ENCODE measurements at places on chromosomes 11 and 22.

DNA sequence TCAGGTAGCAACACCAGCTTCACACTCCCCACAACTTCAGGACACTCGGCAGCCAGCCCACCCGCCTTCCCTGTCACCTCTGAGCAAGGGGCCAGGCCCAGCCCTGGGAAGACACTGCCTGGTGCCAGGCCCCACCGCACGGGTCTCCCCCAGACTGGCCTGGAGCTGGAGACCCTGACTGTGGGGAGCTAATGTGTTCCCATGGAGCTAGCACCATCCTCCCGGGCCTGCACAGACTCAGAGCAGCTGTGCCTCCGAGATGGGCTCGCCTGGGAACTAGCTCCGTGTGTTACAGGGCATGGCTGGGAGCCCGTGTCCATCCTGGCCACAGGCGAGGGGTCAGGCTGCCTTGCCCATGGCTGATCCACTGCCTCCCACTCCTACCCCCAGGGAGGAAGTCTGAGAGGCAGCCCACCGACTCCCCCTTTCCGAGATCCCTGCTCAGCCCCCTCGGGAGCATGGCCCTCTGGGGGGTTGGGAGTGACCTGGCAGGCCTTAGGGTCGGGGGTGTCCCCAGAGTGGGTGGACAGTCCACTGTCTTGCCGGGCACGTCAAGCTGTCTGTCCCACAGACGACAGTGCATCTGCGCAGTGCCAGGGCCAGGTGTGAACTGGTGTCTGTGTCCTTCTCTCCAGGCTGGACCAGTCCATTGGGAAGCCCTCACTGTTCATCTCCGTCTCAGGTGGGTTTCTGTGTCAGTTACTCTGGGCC is 76.7 kb upstream of the KCNQ1OT1 start:
- no peak for DNase-seq

DNA sequence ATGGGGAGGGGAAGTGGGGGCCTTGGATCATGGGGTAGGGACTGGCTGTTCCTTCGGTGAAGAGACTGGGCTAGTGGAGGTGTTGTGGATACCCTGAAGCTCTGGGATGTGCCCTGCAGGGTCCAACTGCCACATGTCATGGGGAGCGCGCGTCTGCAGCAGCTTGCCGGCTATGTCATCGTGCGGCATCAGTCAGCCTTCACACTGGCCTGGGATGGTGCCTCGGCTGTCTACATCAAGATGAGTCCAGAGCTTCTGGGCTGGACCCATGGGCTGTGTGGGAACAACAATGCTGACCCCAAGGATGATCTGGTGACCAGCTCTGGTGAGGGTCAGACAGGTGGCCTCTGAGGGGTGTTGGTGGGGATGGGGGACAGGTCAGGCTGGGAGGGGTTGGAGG is 9.9 kb downstream of the OTOG start:
- no peak for DNase-seq

GRCh38 chr11:16997624-16998023 is 16.6 kb downstream of the PLEKHA7 start:
- DNase-seq, result no peak

DNA sequence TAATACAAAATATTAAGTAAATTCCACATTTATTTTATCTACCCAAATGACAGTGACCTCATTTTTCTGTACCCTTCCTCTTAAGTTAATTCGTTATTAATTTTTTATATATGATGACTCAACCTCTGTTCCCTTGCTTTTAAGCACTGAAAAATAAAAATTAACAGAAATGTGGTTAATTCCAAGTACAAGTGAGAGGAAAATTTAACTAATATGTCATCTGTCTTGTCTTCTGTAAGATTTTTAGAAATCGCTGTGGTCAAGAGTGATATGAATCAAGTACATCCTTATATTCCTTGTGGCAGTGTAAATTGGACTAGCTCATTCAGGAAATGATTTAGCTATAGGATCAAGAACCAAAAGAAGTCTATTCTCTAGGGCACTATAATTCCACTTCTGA is 74.5 kb downstream of the PDHX start:
- DNase-seq, result no peak

- DNase-seq, result no peak
Measured at GRCh38 chr11:114396916-114397315, 3.4 kb downstream of the C11orf71 start.
